ENCODE measurements at places on chromosomes 2 and 18.

DNA sequence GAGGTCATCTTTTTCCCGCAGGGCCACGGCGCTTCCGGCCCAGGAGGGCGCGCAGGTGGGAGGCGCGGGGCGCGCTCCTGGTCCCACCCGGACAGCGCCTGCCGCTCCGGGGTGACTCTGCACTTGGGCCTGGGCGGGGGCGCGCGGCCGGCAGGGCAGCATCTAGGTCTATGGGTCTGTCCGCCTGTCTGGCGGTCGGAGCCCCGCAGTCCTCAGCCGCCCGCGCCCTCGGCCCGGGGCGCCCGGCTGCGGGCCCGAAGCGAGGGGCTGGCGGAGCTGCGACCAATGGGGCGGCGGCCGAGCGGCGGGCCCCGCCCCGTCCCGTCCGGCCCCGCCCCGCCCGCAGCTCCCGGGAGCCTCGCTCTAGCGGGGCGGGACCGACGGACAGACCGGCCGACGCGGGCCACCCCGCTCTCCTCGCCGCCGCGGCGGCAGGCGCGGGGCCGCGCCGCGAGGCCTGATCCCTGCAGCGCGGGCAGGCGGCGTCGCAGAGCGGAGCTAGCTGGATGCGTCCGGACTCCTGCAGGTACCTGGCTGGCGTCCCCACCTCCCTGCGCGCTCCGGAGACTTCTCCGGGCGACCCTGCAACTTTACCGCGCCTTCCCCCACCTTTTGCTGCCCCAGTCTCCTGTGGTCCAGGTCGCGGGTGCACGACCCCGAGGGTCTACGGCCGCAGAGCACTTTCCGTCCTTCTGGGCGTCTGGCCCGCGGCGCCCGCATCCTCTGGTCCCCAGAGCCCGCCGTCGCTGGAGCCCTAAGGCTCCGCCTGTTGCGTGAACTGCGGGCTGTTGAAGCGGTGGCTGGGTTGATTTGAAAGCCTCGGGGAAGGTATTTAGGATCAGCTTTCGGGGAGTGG lies at the start of gene KCNS3:
Gene KCNS3 (plus strand): TSS at position 387 of the 856 bp plus-strand sequence. CDS start 52,342 bp downstream, outside the sequence.
- H3K27me3 ChIP-seq: peaks cover 12% of the 10 kb centered on the region
- H3K4me3 ChIP-seq: no peak within 1 kb of the TSS
- no peak for DNase-seq
- no peaks in the 10 kb centered on the region for H3K4me1 ChIP-seq
- no peaks in the 10 kb centered on the region for H3K36me3 ChIP-seq
- no peak within 1 kb of the TSS for H3K27ac ChIP-seq

- no peaks in the 10 kb centered on the region for H3K27me3 ChIP-seq
- no peaks in the 10 kb centered on the region for H3K36me3 ChIP-seq
- DNase-seq: no peak
These were observed 16.2 kb upstream of the CTAGE1 start for GRCh38 chr18:22433956-22434355.

GRCh38 chr2:204545861-204546735 lies 823 bp downstream of the PARD3B start:
- H3K4me3 ChIP-seq: peak overlapping the region; percentile 38
- peak; percentile 3 for DNase-seq
- H3K36me3 ChIP-seq: no peaks in the 10 kb centered on the region
- peaks cover 9% of the 10 kb centered on the region for H3K4me1 ChIP-seq

DNA sequence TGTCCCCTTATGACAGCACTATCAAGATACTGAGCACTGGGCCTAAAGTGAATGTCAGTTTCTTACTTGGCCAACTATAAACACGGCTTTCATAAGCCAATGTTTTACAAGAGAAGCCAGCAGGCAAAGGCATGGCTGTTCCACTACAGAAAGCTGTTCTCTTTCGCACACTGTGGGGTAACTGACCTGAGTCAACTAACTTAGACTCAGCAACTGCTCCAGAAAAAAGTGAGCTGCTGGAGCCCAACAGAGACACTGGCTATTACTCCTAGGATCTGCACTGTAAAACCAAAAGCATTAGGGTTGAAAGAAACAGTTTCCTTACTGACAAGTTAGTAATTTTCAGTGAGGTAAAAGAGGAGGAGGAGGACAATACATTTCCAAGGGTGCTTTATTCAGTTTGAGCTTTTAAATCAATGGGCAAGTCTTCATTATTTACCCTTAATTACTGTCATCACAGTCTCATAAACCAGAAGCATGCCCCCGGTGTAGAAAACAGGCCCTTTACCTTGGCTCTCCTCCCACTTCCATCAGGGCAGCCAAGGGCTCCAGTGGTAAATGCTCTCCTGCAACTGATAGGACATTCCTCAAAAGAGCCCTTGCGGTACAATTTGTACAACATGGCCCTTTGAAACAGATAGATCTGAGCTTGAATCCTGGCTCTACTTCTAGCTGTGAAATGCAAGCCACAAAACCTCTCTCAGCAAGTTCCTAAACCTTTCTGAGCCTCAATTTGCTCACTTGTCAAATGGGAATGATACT lies 275.7 kb downstream of the PDE11A start:
- no peak overlapping the region for H3K27ac ChIP-seq
- DNase-seq: no peak
- no peaks in the 10 kb centered on the region for H3K36me3 ChIP-seq
- H3K4me3 ChIP-seq: no peak overlapping the region
- no peaks in the 10 kb centered on the region for H3K4me1 ChIP-seq

DNA sequence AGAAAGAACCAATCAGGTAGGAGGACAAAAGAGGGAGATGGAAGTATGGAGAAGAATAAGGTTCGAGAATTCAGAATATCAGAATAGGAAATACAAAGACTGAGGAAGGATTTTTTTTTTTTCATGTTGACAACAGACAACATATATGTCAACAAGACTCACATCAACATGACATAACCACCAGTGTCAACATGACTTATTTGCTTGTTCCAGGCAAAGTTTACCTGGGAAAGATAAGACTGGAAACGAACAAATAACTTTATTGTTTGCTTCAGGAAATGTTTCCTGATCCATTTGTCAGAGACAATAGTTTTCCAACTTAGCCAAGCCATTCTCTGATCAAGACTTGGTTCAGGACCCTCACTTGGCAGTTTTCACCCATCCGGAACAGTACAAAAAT lies 321.9 kb upstream of the NETO1 start:
- no peak for DNase-seq
- H3K4me1 ChIP-seq: no peaks in the 10 kb centered on the region
- no peak overlapping the region for H3K4me3 ChIP-seq
- H3K36me3 ChIP-seq: no peaks in the 10 kb centered on the region

- DNase-seq: no peak
- H3K4me3 ChIP-seq: no peak overlapping the region
- peaks cover 5% of the 10 kb centered on the region for H3K4me1 ChIP-seq
- H3K36me3 ChIP-seq: no peaks in the 10 kb centered on the region
These were observed 70.5 kb downstream of the PSMG2 start for GRCh38 chr18:12773369-12773768.

GRCh38 chr2:71299507-71299906 lies 32.1 kb upstream of the ZNF638 start:
- DNase-seq: peak; percentile 33
- no peak overlapping the region for H3K4me3 ChIP-seq
- no peaks in the 10 kb centered on the region for H3K36me3 ChIP-seq
- no peaks in the 10 kb centered on the region for H3K4me1 ChIP-seq
- no peak overlapping the region for H3K27ac ChIP-seq

- H3K4me1 ChIP-seq: no peaks in the 10 kb centered on the region
- no peak overlapping the region for H3K4me3 ChIP-seq
- no peaks in the 10 kb centered on the region for H3K36me3 ChIP-seq
- H3K27me3 ChIP-seq: no peaks in the 10 kb centered on the region
These were observed 709.6 kb downstream of the SOCS6 start for GRCh38 chr18:70998490-70998889.
